ENCODE measurements at places on chromosomes 1 and 21.

DNA sequence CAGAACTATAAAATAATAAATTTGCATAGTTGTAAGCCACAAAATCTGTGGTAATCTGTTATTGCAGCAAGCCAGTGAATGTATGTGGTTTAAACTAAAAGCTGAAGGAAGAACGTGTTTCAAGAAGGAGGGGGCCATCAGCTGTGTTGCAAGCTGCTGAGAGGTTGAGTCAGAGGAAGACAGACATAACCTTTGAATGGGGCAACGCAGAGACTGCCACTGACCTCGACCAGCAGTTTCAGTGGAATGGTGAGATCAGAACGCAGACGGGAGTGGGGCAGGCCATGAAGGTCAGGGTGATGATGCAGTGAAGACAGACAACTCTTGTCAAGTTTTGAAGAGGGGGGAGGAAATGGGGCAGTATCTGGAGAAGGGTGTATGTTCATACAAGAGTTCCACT, 23.2 kb upstream of the QSOX1 start:
- no peak for DNase-seq

GRCh38 chr21:40752125-40752524, 94.8 kb downstream of the DSCAM start:
- no peak for DNase-seq

DNA sequence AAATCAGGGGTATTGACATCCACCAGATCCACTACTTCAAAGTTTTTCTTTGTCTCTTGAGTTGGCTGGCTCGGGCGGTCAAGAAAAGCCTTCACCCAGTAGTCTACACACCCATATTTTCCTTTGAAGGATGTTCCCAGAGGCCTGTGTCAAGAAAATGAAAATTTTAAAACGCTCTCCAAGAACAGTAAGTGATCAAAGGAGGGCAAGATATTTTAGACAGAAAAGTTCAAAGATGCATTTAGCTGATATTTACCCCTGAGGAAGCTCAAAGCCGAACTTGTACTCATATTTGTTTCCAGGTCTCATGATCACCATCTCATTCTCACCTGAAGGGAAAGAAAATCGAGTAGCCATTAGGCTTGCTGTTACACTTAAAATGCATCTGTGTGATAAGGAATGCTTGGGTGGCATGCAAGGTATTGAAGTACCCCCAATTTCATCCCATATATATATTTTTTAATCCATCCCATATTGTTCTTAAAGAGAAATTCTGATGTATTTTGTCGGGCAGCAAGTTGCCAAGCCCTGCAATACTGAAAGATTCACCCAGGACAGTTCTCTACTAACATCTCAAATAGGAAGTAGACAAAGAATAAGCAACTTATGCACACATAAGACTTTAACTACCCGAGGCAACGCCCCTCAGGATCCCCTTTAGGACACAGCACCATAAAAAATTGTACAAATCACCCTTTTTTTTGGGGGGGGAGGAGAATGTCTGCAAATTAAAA, 1.1 kb downstream of the TXNIP start:
- no peak for DNase-seq

GRCh38 chr1:44485934-44486460, 80.9 kb downstream of the RNF220 start:
- DNase-seq: no peak

DNA sequence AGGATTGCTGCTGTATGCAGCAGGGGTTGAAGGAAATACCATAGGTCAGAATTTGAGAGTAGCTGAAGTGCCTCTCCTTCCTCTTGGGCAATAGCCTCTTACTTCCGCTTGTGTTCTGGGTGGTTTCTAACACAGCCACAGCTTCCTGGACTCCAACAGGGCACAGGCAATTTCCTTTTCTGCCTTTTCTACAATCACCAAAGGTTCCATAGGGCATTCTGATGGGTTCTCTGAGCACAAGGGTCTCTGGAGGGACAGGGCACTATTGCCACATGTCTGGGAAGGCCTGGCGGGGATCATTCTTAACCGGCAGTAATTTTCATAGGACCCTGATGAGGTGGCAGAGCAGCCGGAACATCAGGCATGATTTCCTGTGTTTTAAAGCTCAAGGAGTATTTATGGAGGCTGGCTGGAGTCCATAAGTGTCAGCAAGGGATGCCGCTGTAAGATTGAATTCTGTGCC, 5.5 kb upstream of the AGTRAP start:
- no peak for DNase-seq

- DNase-seq: no peak
These were observed 25.1 kb upstream of the APP start for GRCh38 chr21:26195708-26196107.

DNA sequence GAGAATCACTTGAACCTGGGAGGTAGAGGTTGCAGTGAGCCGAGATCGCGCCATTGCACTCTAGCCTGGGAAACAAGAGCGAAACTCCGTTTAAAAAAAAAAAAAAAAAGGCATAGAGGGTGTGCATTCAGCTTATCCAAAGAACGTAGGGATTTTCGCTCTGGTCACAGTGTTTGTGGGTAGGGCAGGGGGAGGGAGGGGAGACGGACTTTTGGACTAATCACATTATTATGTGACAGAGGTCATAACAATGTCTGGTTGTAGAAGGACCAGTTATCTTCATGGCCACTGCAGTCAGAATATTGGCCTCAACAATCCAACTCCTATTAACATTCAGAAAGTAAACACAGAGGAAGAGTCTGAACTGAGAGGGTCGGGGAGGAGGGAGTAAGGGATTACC, 25.7 kb downstream of the RHOU start:
- DNase-seq: no peak

GRCh38 chr1:185096531-185096930, 51.2 kb downstream of the RNF2 start:
- DNase-seq: no peak

GRCh38 chr1:184193451-184193850, 141.9 kb downstream of the TSEN15 start:
- DNase-seq: no peak

DNA sequence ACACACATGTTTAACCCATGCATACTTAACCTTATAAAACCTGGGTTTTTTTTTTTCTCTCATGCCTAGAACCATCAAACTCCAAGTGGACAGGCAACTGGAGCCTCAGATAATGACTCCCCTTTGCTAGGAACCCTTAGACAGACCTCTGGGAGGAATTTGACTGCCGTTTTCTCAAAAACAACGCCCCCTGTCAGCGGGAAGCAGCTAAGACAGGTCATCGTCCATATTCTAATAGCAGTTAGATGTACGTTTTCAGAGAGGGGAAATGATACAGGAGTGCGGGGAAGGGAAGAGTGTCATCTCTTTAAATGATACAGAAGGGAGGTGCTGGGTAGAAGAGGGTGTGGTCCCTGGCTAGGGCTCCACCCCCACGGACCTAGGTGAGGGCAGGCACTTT, 34.7 kb downstream of the LRRC3 start:
- DNase-seq: no peak

DNA sequence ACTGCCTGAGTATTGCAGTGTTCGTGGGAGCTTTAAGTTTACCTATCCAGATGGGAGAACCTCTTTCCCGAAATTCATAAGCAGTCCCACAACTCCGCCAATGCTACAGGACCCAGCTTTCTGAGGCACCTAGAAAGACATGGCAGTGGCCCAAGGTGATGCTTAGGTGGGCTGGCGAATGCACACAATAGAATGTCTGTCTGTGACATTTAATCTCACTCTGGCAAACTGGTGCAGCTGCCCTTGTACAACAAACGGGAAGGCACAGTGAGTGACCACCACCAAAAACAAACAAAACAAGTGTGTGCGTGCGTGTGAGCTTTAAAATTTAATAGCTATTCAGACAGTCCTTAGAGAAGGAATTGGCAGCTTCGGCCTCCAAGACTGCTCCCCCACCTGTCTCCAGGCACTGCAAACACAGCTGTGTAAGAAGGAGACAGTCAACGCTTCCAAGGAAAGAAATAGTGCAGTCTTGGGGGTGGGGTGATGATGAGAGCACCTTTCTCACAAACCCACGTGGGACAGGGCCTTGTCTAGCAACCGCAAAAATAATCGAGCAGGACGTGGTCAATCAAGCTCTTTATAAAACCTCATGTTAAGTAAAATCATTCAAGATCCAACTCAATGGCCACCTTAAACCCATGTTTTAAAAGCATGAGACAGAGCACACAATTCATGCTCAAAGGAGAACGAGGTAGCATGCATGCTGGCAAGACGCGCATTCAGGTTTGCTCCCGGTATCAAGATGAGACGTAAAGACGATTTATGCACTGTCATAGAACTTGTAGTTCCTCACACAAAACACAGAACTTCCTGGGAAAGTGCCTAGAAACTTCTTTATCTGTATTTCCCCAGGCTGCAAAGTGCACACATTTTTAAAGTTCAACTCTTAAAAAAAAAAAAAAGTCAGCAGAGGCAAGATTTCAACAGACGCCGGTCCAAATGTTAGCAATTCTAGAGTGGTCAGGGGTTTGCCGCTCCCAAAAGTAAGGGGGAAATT, 84.1 kb downstream of the TM2D1 start:
- DNase-seq: no peak

GRCh38 chr1:61412601-61413000, 312.3 kb downstream of the TM2D1 start:
- DNase-seq: no peak

- DNase-seq: no peak
These were observed 100.4 kb downstream of the MRPL37 start for GRCh38 chr1:54300401-54300800.
